ENCODE measurements at places on chromosomes 12 and 14. TPM values are rescaled to one million over a fixed set of nuclear protein-coding genes. Genes with fewer than 3 reads are reported as not detected.

The IAPP gene
- total RNA-seq: not detected

The SSPN gene
- total RNA-seq: not detected

The TMEM106C gene
- total RNA-seq: 97.7 TPM

The APOF gene
- total RNA-seq: not detected

The LRRK2 gene
- total RNA-seq: not detected

The SAMD15 gene
- total RNA-seq: 0.23 TPM
